ENCODE measurements at places on chromosomes 1 and 21. TPM values are rescaled to one million over a fixed set of nuclear protein-coding genes. Genes with fewer than 3 reads are reported as not detected.

DNA sequence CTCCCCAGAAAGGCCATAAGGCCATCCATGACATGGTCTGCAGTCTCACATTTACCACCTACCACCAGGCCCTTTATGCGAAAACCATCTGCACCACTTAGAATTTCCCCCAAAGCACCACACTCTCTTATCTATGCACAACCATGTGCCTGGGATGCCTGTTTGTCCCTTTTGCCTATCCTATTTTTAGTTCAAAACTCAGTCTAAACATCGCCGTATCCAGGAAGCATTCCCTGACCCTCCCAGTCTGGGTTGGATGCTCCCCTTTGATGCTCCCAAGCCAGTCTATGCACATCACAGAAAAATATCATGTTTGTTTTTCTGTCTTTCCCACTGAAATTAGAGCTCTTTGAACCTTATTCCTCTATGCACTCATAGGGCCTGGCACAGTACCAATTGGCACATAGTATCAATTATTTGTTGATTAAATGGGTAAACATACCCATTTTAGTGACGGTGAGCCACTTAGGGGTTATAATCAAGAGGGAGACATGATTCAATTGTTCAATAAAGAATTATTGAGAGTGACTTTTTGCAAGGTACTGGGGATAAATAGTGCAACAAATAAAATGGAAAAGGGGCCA, 6.7 kb downstream of the MPL start:
- no peak for DNase-seq

DNA sequence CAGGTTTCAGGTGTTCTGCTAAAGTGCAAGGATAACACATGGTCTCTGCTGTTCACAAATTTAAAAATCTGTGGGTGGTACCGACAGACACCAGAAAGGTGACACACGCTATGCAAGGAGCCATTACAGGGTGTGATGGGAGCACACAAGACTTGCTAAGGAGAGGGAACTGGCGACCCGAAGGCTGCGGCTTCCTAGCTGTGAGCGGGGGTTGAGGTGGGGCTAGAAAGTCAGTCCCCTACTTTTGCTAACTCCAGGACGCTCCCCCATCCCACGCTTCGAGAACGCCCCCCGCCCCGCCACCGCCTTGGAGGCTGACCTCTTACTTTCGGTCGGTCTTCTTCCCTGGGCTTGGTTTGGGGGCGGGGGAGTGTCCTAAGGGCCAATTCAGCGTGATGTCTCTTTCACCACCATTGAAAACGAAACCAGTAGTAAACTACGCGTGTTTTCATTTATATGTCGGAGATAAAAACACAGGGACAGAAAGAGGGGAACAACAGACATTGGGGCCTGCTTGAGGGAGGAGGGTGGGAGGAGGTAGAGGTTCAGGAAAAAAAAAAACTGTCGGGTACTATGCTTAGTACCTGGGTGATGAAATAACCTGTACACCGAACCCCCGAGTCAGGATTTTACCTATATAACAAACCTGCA, 1.1 kb downstream of the CKS1B start:
- peak; percentile 61 for DNase-seq

The ECM1 gene
- total RNA-seq, result 192 TPM

The LENEP gene
- 0.48 TPM for total RNA-seq

- no peak for DNase-seq
Observed at GRCh38 chr1:20884513-20884912, 97.4 kb upstream of the HP1BP3 start.

- DNase-seq, result no peak
Observed at GRCh38 chr1:48120621-48121020, 101.9 kb upstream of the SLC5A9 start.

- DNase-seq, result no peak
Observed at GRCh38 chr1:16385659-16386453, 18.8 kb downstream of the SZRD1 start.

DNA sequence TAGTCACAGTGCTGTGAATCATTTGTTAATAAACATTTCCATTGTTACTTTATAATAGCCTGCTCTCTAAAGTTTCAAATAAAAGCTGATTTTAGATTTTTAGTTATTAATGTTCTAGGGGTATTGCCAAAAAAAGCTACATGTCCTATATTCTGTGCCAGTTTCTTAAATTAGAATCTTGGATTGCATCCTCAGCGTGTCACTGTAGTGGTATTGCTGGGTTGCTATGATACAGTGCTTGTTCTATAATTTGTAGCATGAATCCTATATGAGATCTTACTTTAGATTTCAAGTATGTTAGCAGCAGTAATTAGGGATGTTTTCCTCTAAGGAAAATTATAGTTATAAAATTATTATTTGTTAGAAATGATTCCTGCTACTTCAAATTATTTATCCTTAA, 16.4 kb downstream of the PPP2R5A start:
- no peak for DNase-seq

DNA sequence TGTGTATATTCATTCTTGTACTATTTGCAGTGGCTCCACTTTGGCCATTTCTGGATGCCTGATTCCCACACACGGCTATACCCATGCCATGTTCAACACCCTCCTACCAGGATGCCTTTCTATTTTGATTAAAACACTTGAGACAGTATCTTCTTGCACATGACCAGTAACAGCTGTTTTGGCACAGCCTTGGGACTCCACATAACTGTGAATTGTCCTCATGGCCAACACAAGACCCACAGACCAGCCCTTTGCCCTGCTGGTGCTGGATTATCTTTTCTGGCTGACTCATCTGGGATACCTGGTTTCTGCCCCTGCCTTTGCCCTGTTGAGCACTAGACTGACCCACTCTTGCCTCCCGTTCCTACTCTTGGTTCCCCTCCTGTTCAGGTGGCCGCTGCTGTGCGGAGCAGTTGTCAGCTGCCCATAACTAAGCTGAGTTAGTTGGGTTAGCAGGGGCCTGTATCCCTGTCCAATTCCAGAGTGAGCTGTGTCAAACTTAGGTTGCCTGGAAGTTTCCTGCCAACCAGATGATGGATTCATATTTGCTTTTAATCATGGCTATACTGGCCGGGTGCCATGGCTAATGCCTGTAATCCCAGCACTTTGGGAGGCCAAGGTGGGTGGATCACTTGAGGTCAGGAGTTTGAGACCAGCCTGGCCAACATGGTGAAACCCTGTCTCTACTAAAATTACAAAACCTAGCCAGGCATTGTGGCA, 10.8 kb upstream of the EYA3 start:
- DNase-seq, result no peak

DNA sequence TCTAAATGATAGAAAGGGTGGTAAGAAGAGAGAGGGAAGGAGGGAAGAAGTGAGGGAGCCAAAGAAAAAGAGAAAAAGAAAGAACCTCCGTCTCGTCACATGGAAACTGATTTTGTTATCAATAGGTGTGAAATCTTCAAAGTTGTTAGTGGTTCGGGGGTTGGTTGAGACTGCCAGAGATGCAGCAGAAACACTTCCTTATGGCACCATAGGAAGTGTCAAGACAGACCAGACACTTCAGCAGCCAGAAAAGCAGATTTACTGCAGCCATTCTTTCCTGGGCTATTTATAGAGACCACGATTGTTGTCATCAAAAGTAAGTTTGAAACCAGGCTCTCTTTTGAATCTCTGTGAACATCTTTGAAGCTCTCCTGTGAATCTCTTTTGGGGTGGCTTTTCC, 150.5 kb downstream of the PLPPR5 start:
- DNase-seq, result no peak

- no peak for DNase-seq
Observed at GRCh38 chr1:41862384-41863221, 56.1 kb downstream of the HIVEP3 start.

GRCh38 chr1:27086628-27087027, 68.3 kb downstream of the SLC9A1 start:
- no peak for DNase-seq

GRCh38 chr1:218785928-218786327, 387.8 kb upstream of the LYPLAL1 start:
- DNase-seq, result no peak

- no peak for DNase-seq
Observed at GRCh38 chr1:11774753-11775152, 12.8 kb downstream of the C1orf167 start.

DNA sequence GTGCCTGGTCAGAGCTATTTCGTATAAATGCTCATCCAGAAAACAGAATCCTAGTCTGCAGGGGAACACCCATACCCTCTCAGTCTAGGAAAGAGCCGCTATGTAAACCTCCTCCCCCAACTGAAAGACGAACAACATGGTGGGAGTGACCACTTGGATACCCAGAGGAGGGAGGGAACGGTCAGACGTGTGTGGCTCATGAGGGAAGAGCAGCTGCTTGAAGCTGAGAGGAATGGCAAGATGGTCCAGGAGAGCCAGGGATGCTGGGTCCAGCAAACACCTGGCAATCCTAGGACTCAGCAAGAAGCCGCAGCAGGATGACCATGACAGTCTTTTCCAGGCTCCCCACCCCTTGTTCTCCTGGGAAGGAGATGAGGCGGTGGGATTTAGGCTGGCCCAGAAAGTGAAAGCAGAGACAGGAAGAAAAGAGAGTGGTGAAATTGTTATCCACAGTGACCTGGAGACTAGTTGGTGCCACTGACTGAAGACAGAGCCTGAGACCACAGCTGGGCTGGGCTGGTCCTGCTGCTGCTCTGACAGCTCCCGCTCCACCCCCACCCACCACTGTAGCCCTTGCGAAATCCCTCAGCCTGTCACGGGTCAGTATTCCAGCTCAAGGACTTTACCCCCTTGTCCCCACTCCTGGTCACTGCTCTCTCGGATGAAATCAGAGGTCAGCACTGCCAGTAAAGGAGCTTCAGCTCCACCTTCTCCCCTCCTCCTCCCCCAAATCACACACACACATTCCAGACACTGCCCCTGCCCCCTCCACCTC, 3.6 kb downstream of the CERS2 start:
- no peak for DNase-seq

DNA sequence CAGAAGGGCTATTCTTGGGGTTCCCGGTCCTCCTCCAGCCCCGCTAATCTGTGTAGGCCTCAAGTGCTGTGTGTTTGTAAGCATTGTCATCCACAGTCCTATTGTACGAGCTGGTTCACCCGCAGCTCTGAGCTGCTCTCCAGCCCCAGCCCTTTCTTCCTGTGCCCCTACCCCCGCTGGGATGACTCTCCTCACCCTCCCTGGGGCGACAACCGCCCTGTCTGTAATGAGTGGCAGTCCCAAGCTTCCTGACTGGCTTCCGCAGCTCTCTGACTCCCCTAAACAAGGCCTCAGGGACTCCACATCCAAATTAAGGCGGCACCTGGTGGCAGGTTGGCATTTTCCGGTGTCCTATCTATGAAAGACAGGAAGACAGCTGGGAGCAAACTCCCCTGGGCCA, 45.8 kb downstream of the TFF3 start:
- no peak for DNase-seq

The AVPR1B gene
- total RNA-seq, result not detected

DNA sequence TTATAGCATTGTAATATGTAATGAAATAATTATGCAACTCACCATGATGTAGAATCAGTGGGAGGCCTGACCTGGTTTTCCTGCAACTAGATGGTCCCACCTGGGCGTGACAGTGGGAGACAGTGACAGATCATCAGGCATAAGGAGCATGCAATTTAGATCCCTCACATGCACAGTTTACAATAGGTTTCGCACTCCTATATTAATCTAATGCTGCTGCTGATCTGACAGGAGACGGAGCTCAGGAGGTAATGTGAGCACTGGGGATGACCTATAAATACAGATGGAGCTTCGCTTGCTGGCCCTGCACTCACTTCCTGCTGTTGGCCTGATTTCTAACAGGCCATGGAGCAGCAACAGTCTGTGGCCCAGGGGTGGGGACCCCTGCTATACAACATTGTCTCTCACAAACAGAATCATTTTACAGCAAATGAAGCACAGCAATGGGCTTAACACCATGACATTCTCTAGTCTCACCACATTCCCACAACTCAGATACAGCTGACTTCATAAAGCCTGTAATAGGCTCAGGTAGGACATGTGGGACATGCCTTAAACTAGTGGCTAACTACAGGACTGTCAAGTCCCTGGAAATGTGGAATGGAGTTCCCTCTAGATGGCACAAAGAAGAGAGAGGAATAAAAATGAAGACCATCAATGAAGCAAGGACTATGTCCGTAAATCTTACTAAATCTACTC, 40.7 kb upstream of the SLC5A9 start:
- DNase-seq, result no peak

DNA sequence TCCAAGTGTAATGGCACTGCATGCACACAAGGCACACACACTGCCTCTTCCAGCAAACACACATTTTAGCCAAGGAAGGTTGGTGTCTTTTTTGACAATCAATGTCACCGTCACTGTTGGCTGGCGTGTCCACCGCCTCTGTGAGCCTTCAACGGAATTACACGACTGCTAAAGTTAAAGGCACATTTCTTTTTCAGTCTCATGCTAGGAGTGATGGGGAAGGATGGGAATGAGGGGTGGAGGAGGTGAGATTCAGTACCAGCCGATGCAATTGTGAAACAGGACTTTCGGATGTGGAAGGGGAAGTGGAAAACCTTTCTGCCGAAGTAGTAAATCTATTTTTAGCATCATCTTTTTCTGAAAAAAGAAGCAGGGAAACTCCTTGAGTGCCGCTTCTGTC, 1.4 kb downstream of the ELAVL4 start:
- no peak for DNase-seq

GRCh38 chr1:77031106-77031662, 163.9 kb downstream of the ST6GALNAC5 start:
- peak; percentile 6 for DNase-seq

GRCh38 chr1:119293797-119294196, 74.8 kb upstream of the HAO2 start:
- no peak for DNase-seq

The TMEM59 gene
- 535 TPM for total RNA-seq

GRCh38 chr1:54803761-54804470, 2.8 kb upstream of the TTC22 start:
- no peak for DNase-seq

GRCh38 chr1:98336472-98337083, 324.9 kb upstream of the SNX7 start:
- DNase-seq, result no peak

The ERG gene
- total RNA-seq, result not detected

The NIBAN1 gene
- 14.4 TPM for total RNA-seq

The VCAM1 gene
- total RNA-seq, result not detected

The MX2 gene
- not detected for total RNA-seq

The PADI2 gene
- total RNA-seq, result 2.4 TPM

GRCh38 chr1:205286335-205286950, 35.1 kb downstream of the NUAK2 start:
- no peak for DNase-seq

- no peak for DNase-seq
Observed at GRCh38 chr1:93733340-93733739, 51.7 kb upstream of the BCAR3 start.

The LINGO4 gene
- not detected for total RNA-seq

The AK5 gene
- 0.11 TPM for total RNA-seq

DNA sequence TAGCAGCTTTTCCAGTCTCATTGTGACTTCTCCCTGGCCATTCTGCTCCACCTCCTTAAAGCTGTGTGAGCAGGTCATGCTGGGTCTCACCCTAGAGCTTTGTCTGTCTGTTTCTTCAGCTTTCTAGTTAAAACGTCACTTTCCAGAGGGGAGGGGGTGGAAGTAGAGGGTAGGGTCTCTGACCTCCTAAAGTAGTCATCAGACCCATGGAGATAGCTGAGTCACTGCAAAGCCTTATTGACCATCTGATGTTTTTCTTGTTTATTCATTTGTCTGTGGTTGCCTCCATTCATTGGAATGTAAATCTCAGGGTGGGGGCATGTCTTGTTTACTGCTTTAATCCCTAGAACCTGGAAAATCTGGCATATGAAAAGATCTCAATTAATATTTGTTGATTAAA, 52.7 kb downstream of the ELF3 start:
- peak; percentile 17 for DNase-seq

Data from SK-MEL-5 (cell line).